ENCODE measurements at places on chromosomes 1 and 21.

GRCh38 chr1:45394342-45394741 lies 54.1 kb upstream of the MUTYH start:
- peak; percentile 38 for DNase-seq

DNA sequence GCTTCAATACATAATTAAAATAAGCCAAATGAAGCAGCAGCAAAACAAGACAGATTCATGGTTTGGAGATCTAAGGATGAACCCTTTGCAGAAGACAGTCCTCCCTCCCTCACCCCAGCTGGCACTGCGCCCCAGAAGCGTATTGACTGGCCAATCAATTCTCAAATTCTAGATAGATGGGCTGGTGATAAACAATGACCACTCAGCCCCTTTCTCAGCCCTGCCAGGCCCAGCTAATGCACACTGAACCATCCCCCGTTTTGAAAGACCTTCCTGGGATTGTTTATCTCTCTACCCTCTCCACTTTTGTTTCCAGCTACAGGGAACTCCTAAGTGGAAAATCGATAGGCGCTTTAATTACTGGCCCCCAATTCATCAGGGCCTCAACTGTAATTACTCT lies 29.0 kb downstream of the TNR start:
- no peak for DNase-seq

DNA sequence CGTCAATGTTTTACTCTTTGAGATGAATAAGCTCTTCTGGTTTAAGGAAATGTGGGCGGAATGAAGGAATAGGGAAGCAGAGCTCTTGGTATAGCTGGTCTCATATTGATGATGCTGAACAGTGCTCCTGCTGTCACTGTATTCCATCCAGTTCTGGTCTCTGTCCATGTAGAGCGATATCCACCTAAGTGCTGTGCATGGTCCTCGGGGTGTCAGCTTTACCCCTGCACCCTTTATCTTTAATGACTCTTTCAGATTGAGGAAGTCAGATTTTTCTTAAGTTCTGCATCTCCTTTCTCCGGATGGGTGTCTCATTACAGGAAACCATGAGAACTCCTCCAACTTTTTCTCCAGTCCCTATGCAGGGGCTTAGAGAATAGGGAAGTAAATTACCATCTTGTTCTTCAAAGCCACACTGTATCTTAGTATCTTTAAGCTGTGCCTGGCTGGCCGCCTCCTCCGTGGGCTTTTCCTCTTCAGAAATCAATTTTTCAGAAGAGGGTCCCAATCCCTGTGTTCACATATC lies 52.9 kb downstream of the PDE4B start:
- peak; percentile 44 for DNase-seq

DNA sequence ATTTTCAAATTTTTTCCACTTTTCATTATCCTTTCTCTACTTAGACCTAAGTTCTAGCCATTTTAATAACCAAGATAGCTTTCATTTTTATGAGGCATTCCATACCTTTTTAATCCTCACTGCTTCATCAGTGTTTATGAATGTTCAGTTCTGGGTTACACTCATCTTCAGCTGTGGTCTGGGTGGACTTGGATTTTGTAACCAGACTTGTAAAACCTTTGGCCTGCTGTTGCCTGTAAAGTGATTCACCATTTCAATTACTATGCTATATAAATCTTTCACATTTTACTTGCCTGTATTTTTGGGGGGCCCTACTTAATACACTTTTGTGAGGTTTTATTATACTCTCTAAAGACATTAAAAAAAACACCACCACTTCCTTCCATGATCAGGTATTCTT lies 46.2 kb downstream of the USP25 start:
- no peak for DNase-seq

- DNase-seq, result no peak
Observed at GRCh38 chr1:29125237-29125641, 1.5 kb upstream of the TMEM200B start.

- no peak for DNase-seq
Observed at GRCh38 chr1:216178281-216178680, 245.0 kb downstream of the USH2A start.

- DNase-seq, result no peak
Observed at GRCh38 chr1:201566933-201567801, 28.2 kb downstream of the NAV1 start.

DNA sequence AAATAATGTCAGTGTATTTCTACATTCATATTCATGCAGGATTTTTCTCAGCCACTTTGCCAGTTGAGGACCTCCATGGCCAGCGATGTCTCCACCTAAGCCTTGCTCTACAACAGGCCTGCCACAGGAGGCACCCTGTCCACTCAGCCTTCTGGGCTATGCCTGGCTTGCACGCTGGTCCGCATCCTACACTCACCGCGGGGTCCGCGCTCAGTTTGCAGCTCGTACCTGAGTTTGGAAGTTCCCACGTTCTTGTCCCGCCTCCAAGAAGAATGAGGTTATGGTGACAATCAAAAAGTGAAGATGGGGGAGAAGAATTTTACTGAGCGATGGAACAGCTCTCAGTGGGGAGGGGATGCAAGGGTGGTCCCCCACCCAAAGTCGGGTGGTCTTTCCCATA lies 93.6 kb upstream of the GRIK1 start:
- no peak for DNase-seq

DNA sequence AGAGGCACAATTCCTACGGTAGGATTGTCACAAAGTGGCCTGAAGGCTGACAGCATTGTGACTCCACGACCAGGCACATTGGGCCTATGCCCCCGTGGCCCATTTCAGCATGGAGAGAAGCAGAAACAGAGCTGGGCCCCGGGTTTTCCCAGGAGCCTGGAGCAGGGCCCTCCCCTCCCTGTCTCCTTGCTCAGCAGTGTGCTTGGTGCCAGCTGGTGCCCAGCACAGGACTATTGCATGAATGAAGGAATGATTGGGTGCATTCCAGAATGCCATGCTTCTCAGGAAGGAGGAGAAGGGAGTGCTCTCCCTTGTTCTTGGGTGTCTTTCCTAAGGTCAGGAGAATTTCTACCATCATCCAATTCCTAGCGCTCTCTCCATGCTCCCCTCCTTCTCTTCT lies 33.7 kb downstream of the IER5 start:
- no peak for DNase-seq

- no peak for DNase-seq
Observed at GRCh38 chr1:50562106-50562505, 138.9 kb upstream of the DMRTA2 start.

GRCh38 chr1:247845693-247846017 lies 4.0 kb upstream of the OR11L1 start:
- DNase-seq, result no peak

DNA sequence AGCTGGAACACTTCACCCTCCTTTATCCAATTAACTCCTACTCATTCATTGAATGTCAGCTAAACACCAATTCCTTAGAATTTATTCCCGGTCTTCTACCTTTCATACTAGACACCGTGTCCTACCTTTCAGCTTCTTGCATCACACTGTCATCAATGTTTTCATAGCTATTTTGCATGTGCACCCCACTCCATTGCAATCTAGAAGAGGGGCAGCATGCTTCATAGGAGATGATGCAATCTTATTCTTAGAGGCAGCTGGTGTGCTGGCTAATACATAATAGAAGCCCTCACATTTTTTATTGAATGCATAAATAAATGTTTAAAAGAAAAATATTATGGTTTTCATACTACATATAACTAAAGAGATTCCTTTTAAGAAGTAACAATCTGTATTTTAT lies 123.6 kb downstream of the DSCAM start:
- no peak for DNase-seq

GRCh38 chr1:76496871-76497270 lies 370.4 kb upstream of the ST6GALNAC5 start:
- no peak for DNase-seq

GRCh38 chr21:16537501-16537900 lies 807.7 kb downstream of the USP25 start:
- DNase-seq, result no peak

DNA sequence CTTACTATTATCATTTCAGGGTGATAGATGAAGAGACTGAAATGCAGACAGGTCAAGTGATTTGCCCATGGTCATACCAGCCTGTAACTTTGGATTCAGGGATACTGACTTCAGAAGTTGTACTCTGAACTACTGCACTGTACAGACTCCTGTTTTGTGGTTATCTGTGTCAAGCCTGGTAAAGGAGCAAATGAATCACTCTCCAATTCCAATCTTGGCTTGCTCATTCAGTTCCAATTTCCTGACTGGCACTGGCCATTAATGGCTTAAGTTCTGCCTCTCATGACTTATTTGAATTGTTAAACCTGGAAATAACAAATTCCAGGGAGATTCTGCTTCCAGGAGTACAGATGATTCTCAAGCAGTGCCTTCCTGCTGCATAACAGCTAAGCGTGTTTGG lies 45.4 kb upstream of the PLD5 start:
- DNase-seq, result no peak

GRCh38 chr1:1432274-1432950 lies 3.1 kb upstream of the VWA1 start:
- no peak for DNase-seq

DNA sequence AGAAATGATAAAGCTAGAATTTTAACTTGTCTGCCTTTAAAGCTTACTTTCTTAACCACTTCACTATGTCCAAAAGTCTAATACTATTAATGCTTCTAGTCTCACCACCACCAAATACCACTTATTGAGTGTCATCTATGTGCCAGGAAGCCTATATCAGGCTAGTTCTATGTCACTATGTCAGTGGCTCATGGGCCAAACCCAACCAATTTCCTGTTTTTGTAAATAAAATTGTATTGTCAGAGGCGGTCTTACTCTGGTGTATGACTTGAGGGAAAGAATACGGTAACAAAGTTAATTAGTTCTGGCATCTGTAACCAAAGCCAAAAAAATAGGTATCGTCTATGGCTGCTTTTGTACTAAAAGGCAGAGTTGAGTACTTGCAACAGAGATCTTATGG lies 14.8 kb downstream of the F5 start:
- DNase-seq, result no peak

DNA sequence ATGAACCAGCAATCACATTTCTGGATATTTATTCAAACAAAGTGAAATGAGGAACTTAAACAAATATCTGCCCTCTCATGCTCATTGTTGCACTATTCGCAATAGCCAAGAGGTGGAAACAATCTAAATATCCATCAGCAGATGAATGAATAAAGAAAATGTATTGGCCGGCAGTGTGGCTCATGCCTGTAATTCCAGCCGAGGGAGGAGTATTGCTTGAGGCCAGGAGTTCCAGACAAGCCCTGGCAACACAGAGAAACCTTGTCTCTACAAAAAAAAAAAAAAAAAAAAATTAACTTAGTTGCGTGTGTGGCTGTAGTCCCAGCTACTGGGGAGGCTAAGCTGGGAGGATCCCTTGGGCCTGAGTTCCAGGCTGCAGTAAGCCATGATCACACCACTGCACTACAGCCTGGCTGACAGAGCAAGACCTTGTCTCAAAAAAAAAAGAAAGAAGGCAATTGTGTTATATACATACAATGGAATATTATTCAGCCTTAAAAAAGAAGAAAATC lies 191.4 kb downstream of the AKT3 start:
- peak; percentile 3 for DNase-seq

- DNase-seq, result peak; percentile 95
Observed at GRCh38 chr1:39639305-39640130, at the start of gene HEYL. Gene HEYL (minus strand): TSS chr1:39639643. CDS start chr1:39639625, 18 bp downstream.

- no peak for DNase-seq
Observed at GRCh38 chr1:232300466-232300865, 329.5 kb downstream of the SIPA1L2 start.

DNA sequence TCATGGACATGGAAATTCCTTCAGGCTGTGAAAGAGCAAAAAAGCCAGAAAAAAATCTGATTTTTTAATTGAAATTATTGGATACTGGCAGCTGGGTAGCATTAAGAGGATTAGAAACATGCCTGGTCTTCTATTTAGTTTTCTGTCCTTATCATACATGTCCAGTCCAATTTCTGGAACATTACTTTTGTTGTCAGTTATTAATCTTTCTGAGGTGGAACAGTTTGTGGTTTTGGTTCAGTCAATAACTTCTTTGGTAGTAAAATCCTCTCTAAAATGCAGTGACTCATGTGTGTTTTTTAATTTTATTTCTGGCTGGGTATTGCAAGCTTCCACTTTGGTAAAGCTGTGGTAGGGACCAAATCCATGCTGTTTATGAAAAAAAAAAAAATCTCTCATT lies 687.0 kb upstream of the ADGRL2 start:
- DNase-seq, result no peak

DNA sequence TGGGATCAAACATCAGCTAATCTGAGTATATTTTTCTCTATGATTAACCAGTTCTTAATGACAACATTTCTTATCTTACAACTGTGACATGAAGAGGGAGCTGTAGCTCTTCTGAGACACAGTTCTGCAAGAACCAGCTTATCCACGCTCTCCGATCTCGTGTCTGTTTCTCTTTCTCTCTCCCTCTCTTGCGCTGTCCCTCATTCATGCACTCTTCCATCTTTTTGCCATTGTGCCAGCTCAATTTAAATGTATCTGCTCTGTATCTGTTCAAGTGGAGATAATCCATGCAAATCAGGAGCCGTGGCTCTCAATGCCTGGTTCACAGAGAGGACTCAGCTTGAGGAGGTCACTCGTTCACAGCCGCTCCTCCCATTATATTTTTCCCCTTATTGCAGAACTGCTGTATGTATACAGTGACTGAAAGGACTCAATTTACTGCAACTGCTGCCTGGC lies 494.7 kb upstream of the ADGRL2 start:
- DNase-seq, result peak; percentile 54

GRCh38 chr1:37814252-37814651 lies 6.2 kb upstream of the YRDC start:
- DNase-seq, result no peak

DNA sequence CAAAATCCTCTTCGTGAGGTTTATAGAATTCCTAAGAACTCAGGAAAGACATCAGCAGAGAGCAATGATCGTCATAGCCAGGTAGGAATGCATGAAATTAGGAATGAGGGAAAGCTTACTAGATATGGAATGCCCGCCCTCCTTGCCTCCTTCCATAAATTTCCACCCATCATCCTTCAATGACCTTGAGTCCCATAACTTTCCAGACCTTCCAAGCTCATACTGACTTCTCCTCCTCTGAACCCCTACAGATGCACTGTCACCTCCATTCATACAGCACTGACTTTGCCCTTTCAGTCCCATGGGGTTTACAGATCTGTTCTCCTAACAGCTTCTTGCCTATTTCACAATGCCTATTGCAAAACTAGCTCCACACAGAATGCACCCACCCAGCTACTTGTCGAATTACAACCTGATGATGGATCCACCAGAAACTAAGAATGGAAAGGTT lies 23.8 kb upstream of the PPP1R15B start:
- peak; percentile 79 for DNase-seq

GRCh38 chr1:21270086-21270689 lies 20.1 kb downstream of the ECE1 start:
- peak; percentile 84 for DNase-seq

DNA sequence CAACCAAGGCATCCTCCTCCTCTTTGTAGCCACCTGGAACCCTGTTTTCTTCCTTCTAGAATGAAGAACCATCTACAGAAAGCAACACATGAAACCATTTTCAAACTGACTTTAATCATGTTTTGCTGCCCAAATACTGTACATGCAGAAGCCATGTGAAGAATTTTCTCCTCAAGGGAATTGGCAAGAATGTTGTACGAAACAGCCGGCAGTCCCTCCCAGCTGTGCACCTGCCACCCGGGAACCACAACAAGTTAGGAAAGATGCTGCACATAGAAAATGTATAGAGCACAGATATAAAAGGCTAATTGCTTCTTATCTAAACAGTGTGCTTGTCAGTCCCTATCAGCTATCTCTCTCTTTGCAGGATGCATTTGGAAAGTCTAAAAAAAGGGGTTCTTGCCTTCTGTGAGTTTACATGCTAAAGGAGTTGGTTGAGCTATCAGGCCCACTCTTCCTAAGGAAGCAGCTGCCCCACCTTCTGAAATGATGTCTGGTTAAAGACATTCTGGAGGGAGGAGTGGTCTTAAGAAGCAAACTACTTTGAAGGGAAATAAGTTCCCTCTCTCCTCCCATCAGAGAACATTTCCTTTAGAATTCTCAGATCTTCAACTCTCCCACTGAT lies 44.8 kb downstream of the RIMS3 start:
- DNase-seq, result no peak

All from suppressor macrophage treated with lipopolysaccharide for 1 hour (primary cell).